Lung (tissue), 17 donors: ENCODE measurements at places on chromosomes 1 and 21. TPM values are rescaled to one million over a fixed set of nuclear protein-coding genes. Genes with fewer than 3 reads are reported as not detected.

DNA sequence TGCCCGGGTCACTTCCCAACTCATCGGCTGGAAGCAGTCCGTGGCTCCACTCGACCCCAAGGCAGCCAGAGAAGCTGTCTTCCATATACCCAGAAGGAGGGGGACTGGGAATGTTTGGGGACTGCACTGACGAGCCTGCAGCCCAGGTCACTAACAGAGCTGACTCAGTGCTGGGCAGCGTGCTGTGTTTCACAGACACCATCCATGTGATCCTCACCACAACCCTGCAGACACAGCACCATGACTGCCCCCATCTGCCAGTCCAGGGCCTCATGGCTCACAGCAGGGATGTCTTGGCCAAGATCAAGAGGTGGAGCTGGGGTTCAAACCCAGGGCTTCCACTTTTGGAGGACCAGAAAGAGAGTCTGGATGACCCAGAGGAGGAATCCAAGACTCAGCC, 67.9 kb downstream of the KLHDC7A start:
- no peaks in the 10 kb centered on the region for H3K36me3 ChIP-seq
- peaks cover 2% of the 10 kb centered on the region for H3K27me3 ChIP-seq

DNA sequence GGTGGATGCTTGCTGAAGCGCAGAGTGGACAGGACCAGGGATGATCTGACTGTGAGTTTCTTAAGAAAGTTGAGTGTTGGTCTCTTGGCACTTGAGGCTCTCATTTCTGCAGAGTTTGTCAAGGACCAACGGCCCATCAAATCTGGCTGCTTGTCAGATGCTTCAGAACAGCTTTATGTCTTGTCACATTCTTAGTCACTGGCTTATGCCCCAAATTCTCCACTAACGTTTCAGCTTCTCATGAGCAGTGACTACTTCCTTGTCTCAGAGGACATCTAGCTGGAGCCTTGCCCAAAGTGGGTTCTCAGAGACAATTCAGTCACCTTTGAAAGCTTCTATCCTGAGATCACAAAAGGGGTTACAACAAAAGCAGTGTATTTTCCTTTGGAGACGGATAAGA, 92.3 kb downstream of the ST6GALNAC5 start:
- no peaks in the 10 kb centered on the region for H3K4me1 ChIP-seq
- no peaks in the 10 kb centered on the region for H3K36me3 ChIP-seq
- no peak overlapping the region for H3K4me3 ChIP-seq
- no peak overlapping the region for H3K27ac ChIP-seq

- DNase-seq, result peak; percentile 63
- H3K27ac ChIP-seq, result peak overlapping the region; percentile 94
- peaks cover 5% of the 10 kb centered on the region for H3K4me1 ChIP-seq
- no peaks in the 10 kb centered on the region for H3K27me3 ChIP-seq
- no peak overlapping the region for H3K4me3 ChIP-seq
- no peaks in the 10 kb centered on the region for H3K36me3 ChIP-seq
Observed at GRCh38 chr1:154999571-155000410, 2.8 kb upstream of the ZBTB7B start.

GJA4 gene
- 28.9 TPM for total RNA-seq

RBM11 gene
- total RNA-seq, result 2.8 TPM

CRABP2 gene
- total RNA-seq, result 13.6 TPM

DNA sequence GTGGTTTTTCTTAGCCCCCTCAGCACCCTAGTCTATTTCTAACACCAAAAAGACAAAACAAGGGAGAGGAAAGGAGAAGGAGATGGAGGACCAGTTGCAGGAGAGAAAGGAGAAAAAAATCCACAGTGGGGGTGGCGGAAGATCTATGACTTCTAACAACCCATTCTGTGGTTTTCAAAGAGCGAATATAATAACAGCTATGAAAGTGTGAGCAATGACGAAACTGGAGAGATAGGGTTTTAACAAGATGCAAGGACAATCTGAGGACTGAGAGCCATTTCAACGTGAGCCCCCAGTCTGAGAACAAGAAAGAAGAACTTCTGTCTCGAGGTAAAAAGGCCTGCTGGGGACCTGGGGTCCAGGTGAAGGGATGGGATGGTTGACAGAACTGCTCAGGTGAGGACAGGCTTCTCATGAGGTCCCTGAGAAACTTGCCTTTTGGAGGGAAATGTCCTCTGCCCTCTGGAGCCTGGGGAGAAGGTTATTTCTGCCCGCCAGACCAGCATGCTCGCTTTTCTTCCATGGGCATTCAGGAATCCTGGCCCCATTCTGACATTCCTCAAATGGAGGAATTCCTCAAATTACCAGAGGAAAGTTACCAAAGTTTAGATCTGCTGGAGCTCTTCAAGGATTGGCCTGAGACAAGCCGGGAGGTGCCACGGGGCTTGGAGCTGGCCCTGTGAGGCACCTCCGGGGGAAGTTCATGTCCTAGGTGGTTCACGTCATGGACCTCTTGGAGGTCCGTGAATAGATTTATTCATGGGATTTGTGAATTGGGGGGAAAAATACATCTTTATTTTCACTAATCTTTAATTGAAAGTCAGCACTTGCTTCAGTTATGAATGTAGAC, at the start of gene CD160:
Gene CD160, plus strand, starts transcription at position 270 of the 850 bp plus-strand sequence. CDS start 8,829 bp downstream, outside the sequence.
- no peak for DNase-seq
- H3K27ac ChIP-seq, result no peak within 1 kb of the TSS
- H3K36me3 ChIP-seq, result no peaks in the 10 kb centered on the region
- no peak within 1 kb of the TSS for H3K4me3 ChIP-seq
- H3K4me1 ChIP-seq, result no peaks in the 10 kb centered on the region
